ENCODE measurements at places on chromosomes 5 and 9.

DNA sequence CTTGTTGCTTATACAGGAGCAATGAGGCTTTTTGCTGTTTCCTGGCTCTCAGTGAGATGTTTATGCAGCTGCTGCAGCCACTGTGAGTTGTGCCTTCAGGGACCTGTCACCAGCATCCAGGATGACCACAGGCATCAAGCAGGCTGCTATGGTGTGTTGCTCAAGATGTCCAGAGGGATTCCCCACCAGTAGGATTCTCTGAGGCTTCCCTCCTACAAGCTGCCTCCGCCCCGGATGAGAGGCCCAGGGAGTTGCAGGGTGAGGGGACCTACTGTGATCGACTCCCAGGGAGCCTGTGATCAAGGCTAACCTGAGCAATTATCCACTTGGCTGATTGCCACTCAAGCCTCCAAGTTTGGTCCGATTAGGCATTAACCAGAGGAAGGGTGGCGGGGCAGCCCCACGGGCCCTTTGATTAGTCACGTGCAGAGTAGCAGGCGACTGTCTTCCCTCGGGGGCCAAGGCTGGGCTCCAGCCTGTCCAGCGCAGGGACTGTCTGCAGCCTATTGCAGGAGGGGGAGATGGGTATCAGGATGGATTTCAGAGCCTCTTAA lies 1.8 kb upstream of the FAT2 start:
- no peak for DNase-seq

GRCh38 chr5:179731791-179732411 lies 721 bp upstream of the MAML1 start:
- DNase-seq: no peak

GRCh38 chr9:133615186-133615585 lies 6.0 kb upstream of the FAM163B start:
- no peak for DNase-seq

DNA sequence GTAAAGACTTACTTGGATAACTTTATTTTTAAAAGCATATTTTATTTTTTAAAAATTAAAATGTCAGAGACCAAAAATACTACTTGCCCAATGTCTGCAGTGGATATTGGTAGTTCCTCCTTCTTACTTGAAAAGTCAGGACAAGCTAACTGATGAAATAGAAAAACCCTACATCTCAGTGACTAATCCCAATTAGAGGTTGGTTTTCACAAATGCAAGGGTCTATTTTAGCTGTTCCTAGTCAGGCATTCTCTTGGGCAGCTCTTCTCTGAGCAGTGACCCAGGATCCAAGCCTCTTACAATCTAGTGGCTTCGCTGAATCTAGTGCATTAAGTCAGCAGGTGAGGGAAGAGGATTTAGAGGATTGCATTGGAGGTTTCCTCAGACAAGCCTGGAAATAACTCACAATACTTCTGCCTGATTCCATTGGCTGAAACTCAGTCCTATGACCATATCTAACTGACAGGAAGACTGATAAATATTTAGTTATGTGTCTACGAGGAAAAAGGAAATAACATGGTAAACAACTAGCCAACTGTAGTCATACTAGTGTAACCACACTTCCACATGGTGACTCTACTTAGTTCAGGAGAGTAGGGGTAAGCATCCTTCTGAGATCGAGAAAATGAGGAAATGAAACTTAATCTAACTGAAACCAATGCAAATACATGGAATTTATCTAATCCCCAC lies 34.2 kb upstream of the MIER3 start:
- DNase-seq: no peak

GRCh38 chr9:23731353-23731752 lies 94.7 kb downstream of the ELAVL2 start:
- DNase-seq: no peak

DNA sequence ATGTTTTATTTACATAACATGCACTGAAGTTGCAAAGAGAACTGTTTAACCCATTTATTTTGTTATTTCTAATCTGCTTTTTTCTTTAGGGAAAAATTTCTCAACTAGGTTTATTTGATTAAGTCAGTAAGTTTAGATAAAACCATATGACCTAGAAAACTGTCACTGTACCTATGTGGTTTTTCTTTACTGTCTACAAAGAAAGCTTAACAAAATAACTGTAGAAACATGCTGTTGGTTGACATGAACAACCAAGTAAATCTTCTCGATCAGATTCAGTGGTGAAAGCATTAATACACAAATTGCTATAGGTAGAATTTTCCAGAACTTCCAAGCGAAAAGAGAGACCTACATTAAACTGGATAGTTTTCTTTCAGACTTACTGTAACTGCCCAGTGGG lies 137.4 kb downstream of the PCSK5 start:
- DNase-seq: no peak

- DNase-seq: no peak
Observed at GRCh38 chr9:113293285-113293878, 9.8 kb downstream of the RNF183 start.

GRCh38 chr9:127388037-127388855 lies 8.7 kb upstream of the SLC2A8 start:
- DNase-seq: peak; percentile 84

DNA sequence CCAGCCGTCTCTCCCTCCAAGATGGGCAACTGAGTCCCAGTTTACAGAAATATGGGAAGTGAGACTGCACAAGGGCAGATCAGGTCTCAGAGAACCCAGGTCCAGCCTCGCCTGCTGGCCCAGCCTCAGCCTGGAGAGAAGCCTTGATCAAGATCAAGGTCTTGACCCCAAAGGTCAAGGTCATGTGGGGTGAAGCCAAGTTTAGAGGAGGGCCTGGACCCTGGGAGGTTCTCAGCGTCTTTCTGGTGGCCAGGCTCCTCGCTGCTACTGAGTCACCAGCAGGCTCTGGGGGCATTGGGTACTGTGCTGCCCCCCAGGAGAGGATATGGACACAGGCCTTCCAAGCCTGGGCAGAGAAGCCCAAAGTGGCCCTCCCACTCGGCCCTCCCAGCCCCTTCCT lies 8.8 kb downstream of the IPPK start:
- DNase-seq: no peak

DNA sequence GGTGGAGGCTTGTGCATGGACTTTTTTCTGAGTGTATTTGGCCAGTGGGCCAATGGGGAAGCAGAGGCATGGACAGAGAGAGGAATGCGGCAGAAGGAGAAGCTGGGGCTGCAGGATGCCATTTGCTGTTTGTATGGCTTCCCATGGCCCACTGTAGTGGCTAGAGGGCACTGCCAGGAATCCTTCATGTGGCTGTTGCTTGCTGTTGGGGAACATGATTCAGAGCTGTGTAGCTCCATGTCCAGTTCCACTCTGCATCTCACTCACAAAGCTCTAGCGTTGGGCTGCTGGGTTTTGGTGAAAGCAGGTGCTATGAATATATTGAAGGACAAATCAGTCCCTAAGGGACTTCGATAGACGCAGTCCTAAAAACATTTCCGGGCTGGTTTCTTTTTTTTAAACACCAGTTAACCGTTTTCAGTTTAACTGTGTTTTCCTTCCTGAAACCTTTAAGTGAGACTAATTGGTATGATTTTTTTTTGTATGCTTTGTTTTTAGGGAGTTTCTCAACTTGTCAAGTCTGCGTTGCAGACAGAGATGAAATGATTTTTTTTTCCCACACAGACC lies 51.3 kb downstream of the SLC22A5 start:
- DNase-seq: no peak

DNA sequence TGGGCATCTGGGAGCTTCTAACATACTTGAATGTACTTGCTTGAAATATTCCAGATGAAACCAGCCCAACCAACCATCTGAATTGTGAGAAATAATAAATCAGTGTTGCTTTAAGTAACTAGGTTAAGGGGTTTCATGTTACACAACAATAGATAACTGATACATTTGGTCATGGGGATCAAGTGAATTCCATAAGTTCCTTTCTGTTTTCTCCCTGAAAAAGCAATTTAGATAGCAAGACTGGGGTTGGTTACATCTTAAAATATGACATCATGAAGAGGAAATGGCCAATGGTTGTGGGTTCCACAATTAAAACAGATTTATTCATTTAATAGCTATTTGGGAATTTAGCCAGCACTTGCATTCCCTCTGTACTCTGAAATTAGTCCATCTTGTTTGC lies 559.7 kb downstream of the TLR4 start:
- no peak for DNase-seq

DNA sequence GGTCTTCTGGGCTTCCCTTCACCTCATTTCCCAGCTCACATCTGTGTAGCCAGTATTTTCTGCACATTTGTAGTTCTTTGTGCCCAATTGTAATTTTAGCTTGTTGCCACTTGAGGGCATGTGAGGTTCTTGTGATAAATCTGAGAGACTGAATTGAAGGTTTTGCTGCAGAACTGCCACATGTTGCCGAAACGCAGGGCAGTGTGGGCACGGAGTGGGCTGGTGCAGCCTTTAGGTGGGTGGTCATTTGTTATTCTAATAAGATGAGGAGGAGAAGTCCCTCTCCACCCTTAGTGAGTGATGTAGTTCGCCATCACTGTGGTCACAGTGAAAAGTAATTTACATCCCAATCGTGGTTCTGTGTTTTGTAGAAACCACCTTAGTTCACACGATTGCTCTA lies 21.2 kb downstream of the OTULIN start:
- no peak for DNase-seq

DNA sequence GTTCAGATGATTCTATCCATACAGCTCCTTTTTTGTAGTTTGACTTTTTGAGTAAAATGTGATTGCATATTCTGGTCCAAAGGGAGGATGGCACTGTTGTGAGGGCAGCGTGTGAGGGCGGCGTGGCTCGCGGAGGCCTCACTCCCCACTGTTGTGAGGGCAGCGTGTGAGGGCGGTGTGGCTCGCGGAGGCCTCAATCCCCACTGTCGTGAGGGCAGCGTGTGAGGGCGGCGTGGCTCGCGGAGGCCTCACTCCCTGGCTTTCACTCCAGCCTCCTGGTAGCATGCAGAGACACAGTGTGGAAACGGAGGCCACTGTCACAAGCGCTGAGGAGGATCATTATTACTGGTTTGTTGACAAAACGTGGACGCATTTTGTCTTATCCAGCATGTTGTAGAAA lies 79.0 kb downstream of the EHMT1 start:
- DNase-seq: no peak

DNA sequence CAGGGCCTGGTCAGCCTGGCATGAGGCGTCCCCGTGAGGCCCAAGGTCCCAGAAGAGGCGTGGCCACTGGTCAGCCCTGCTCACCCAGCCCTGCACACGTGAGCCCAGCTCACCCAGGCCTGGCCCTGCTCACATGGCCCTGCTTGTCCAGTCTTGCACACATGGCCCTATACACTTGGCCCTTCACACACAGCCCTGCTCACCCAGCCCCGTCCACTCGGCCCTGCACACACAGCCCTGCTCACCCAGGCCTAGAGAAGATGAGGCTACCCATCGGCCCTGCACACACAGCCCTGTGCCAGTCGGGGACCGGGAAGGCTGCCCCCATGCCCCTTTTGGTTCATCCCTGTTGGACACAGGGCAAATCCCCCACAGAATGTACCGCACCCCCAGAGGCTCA lies 28.4 kb downstream of the ZDHHC11B start:
- DNase-seq: no peak
